ENCODE measurements at places on chromosomes 6 and 20. TPM values are rescaled to one million over a fixed set of nuclear protein-coding genes. Genes with fewer than 3 reads are reported as not detected.

The ZNF318 gene
- 13.1 TPM for polyA plus RNA-seq

GRCh38 chr6:163250116-163250515 lies 164.4 kb upstream of the QKI start:
- H3K4me1 ChIP-seq, result peaks cover 9% of the 10 kb centered on the region
- no peaks in the 10 kb centered on the region for H3K27me3 ChIP-seq
- no peak overlapping the region for H3K27ac ChIP-seq
- DNase-seq, result peak; percentile 28

DNA sequence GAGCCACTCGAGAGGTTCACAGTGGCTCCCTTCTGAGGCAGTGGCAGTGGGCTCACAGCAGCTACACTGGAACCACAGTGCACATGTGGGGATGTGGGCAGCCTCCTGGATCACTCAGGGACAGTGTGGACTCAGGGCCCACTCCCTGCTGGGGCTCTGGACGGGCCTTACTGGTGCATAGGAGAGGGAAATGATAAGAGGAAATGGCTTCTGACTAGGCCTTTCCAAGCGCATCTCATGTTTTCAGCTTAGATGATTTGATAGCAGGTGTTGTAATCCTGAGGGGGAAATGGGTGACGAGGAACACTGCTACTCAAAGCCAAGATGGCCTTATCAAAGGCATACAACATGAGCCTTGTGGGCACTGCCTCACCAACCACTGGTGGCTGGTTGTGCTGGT lies 44.0 kb downstream of the PANK2 start:
- H3K36me3 ChIP-seq, result peaks cover 41% of the 10 kb centered on the region
- H3K27ac ChIP-seq, result peak overlapping the region; percentile 70
- H3K4me3 ChIP-seq, result no peak overlapping the region
- DNase-seq, result no peak
- peaks cover 49% of the 10 kb centered on the region for H3K4me1 ChIP-seq

The TAGAP gene
- 0.83 TPM for polyA plus RNA-seq

- H3K4me3 ChIP-seq, result no peak overlapping the region
- no peak for DNase-seq
- no peaks in the 10 kb centered on the region for H3K27me3 ChIP-seq
- H3K4me1 ChIP-seq, result no peaks in the 10 kb centered on the region
These were observed 91.0 kb downstream of the ANKEF1 start for GRCh38 chr20:10125757-10126156.

GRCh38 chr6:168061269-168062210 lies 17.5 kb downstream of the FRMD1 start:
- H3K27ac ChIP-seq, result no peak overlapping the region
- DNase-seq, result no peak
- H3K36me3 ChIP-seq, result no peaks in the 10 kb centered on the region
- no peaks in the 10 kb centered on the region for H3K27me3 ChIP-seq
- H3K4me1 ChIP-seq, result peaks cover 17% of the 10 kb centered on the region

DNA sequence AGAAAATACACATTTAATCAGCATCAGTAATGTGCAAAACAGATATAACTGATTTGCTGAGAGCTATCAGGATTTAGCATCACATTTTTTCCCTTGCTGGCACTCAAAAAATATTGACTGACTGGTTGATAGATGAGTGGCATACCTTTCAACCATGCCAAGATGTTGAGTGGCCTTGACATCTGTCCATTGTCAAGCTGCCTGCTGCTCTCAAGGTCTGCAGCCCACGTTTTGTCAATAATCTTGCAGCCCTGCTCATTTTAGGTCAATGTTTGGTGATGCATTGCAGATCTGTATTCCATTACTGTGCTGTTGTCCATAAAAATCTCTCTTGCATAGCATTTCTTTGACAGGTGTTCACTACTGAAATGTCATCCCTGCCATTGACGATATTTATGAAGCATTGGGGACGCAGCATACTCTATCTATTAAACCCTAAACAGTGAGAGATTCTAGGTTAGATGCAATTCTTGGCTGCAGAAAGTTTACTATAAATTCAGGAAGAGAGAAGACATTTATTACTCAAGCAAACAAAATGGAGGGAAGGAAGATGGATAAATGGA lies 111.6 kb downstream of the BFSP1 start:
- H3K36me3 ChIP-seq, result no peaks in the 10 kb centered on the region
- peaks cover 3% of the 10 kb centered on the region for H3K27me3 ChIP-seq
- H3K4me1 ChIP-seq, result no peaks in the 10 kb centered on the region

The SYTL3 gene
- 8.0 TPM for polyA plus RNA-seq

GRCh38 chr6:42627044-42627443 lies 63.2 kb downstream of the UBR2 start:
- no peaks in the 10 kb centered on the region for H3K27me3 ChIP-seq
- peaks cover 34% of the 10 kb centered on the region for H3K36me3 ChIP-seq
- H3K4me3 ChIP-seq, result no peak overlapping the region
- no peaks in the 10 kb centered on the region for H3K4me1 ChIP-seq
- H3K27ac ChIP-seq, result no peak overlapping the region
- no peak for DNase-seq

- H3K36me3 ChIP-seq, result no peaks in the 10 kb centered on the region
- H3K4me1 ChIP-seq, result no peaks in the 10 kb centered on the region
- no peak overlapping the region for H3K27ac ChIP-seq
- DNase-seq, result no peak
These were observed 25.3 kb upstream of the POLR1H start for GRCh38 chr6:30035784-30036183.

GRCh38 chr6:126945150-126945685 lies 173.3 kb upstream of the RSPO3 start:
- peaks cover 2% of the 10 kb centered on the region for H3K4me1 ChIP-seq
- H3K4me3 ChIP-seq, result no peak overlapping the region
- H3K27ac ChIP-seq, result peak overlapping the region; percentile 54
- H3K27me3 ChIP-seq, result no peaks in the 10 kb centered on the region
- DNase-seq, result peak; percentile 89

- no peak overlapping the region for H3K27ac ChIP-seq
- peaks cover 55% of the 10 kb centered on the region for H3K4me1 ChIP-seq
- DNase-seq, result no peak
- H3K36me3 ChIP-seq, result peaks cover 3% of the 10 kb centered on the region
- H3K4me3 ChIP-seq, result no peak overlapping the region
These were observed 2.9 kb upstream of the TUBB2B start for GRCh38 chr6:3230256-3230882.

Data from muscle of leg (tissue), 16 donors.